ENCODE measurements at places on chromosomes 2 and 18. TPM values are rescaled to one million over a fixed set of nuclear protein-coding genes. Genes with fewer than 3 reads are reported as not detected.

Gene MAL
- not detected for polyA plus RNA-seq

Gene FOXI3
- not detected for polyA plus RNA-seq

Gene PLGLB1
- polyA plus RNA-seq = 0.41 TPM

DNA sequence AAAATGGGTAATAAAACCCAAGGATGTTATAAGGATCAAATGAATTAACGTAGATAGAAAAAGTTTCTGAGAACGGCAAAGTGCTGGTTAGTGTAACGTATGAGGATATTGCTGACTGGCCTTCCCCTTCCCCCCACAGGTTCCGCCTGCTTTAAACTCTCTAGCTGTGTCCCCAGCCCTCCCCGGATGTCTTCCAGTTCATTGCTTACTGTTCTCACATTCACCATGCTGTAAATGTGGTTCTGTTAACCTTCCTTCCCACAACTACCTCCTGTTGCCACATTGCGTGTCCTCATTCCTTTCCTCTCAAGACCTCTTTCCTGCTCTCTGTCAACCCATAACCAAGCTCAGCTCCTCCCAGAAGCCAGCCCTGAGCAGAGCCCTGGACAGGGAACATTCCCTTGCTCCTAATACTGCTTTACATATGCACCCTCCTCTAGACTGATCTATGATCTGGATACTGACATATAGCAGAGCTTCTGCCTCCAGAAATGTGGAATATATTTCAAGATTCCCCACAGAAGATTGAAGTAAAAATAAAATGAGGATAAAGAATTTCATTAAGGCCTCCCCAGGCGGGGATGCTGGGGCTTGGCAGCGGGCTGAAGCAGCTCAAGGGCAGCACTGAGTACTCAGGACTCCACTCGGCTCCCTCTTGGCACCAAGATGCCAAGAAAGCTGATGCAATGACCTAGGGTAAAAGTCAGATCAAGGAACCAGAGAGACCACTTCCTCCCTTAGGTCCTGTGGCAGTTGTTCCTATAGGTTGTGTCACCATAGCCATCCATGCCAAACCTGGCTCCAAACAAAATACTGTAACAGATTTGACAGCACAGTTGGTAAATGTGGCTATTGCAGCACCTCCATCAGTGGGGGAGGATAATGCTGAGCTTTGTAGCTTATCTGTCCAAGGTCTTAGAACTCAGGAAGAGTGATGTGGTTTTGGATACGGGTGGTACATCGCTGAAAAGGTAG is 136.4 kb upstream of the PIK3C3 start:
- DNase-seq = no peak

- DNase-seq = peak; percentile 5
These were observed 94.1 kb downstream of the BIN1 start for GRCh38 chr2:127012868-127013267.

GRCh38 chr18:25795213-25795612 is 295.2 kb downstream of the SS18 start:
- DNase-seq = no peak

Gene YPEL5
- polyA plus RNA-seq = 94.7 TPM

DNA sequence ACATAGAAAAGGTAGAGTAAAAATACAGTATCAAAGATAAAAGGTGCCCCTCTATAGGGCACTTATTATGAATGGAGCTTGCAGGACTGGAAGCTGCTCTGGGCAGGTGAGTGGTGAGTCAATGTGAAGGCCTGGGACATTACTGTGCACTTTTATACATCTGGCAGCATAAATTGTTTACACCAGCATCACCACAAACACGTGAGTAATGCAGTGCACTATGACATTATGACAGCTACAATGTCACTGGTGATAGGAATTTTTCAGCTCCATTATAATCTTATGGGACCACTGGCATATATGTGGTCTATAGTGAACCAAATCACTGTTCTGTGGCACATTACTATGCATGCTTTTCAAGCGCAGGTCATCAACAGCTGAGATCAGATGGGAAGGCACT is 48.1 kb downstream of the TPGS2 start:
- peak; percentile 18 for DNase-seq

Gene GCKR
- polyA plus RNA-seq = 0.35 TPM

- DNase-seq = peak; percentile 33
These were observed 65.2 kb downstream of the PLCL1 start for GRCh38 chr2:197869501-197870111.

Gene ABCB11
- polyA plus RNA-seq = not detected

Gene GALNT5
- polyA plus RNA-seq = 51.5 TPM

DNA sequence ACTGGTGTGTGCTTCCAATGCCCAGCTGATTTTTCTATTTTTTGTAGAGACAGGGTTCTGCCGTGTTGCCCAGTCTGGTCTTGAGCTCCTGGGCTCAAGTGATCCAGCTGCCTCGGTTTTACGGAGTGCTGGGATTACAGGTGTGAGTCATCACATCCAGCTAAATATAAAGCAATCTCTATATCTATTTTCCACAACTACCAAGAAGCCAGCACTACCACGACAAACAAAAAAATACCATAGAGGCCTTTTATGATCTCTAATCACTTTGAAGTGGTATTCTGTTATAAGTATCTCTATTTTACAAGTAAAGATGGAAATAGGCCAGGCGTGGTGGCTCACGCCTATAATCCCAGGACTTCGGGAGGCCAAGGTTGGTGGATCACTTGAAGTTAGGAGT is 34.7 kb downstream of the C2orf74 start:
- no peak for DNase-seq

- no peak for DNase-seq
These were observed 19.7 kb downstream of the CLIP4 start for GRCh38 chr2:29134933-29135332.

- no peak for DNase-seq
These were observed 125.0 kb downstream of the LRP2 start for GRCh38 chr2:169237286-169237685.

DNA sequence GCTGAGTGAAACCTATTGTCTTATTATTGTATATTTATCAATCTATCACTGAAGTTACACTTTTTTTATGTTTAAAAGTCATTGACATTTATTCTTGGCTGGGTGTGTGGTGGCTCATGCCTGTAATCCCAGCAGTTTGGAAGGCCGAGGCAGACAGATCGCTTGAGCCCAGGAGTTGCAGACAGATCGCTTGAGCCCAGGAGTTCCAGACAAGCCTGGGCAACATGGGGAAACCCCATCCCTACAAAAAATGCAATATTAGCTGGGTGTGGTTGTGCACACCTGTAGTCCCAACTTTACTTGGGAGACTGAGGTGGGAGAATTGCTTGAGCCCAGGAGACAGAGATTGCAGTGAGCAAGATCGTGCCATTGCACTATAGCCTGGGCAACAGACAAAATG is 97.8 kb downstream of the EPC2 start:
- DNase-seq = no peak

Gene ONECUT2
- 0.01 TPM for polyA plus RNA-seq

Gene POTEC
- polyA plus RNA-seq = not detected

GRCh38 chr2:127573298-127573697 is 37.8 kb downstream of the MYO7B start:
- no peak for DNase-seq

- DNase-seq = no peak
These were observed 265.9 kb upstream of the SPHKAP start for GRCh38 chr2:228447266-228447915.

Gene FZD7
- 28.1 TPM for polyA plus RNA-seq

Data from fibroblast of lung (primary cell).